HAP-1 (cell line): ENCODE measurements at places on chromosomes 11 and 22.

DNA sequence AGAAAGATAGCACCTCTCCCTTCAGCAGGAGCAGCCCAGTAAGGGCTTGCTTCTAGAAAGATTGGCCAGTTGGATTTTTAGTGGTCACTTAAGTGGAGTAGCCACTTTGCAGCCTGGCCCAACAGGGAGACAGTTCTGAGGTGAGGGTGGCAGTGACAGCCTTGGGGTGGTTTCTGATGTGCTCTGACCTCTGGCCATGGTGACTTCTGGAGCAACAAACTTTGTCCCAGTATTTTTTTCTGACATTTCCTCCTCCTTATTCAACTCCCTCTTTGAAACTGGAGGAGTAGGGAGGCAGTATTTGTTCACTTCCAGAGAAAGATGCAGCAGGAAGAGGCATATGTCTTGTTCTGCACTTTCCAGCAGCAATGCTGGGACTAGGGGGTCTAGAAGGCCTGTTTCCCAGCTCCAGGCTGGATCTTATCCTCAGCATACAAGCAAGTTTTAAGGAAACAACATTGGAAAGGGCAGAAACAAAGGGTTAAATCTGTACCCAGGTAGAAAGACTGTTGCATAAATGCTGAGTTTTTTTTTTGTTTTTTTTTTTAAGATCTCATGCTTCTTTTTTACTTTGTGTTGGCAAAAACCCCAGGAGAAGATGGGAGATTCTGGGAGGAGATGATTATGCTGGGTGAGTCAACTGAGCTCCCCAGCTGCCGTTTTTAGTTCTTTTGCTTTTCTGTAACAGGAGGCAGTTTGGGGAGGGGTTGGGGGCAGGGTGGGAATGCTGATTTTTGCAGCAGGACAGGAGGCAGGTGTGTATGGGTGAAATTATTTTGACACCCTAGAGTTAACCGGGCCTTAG lies 37.2 kb downstream of the RCOR2 start:
- no peak for DNase-seq

- DNase-seq: no peak
Observed at GRCh38 chr11:58121096-58121495, 4.2 kb downstream of the OR9I1 start.

DNA sequence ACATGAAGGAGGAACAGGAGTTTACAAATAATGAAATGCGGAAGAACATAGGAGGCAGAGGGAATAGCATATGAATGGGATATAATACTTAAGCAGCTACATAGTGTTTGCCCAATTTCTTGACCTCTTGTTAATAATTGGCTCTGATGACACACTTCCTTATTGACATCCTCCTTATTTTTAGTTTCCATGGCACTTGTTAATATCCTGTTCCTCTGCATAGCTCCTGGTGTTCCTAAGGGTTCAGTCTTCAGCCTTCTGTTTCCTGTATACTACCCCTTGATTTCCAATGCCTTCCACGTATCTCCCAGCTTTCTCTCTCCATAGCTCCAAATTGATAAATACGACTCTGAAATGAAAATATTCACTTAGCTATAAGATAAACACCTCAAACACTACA lies 663.8 kb upstream of the API5 start:
- no peak for DNase-seq

DNA sequence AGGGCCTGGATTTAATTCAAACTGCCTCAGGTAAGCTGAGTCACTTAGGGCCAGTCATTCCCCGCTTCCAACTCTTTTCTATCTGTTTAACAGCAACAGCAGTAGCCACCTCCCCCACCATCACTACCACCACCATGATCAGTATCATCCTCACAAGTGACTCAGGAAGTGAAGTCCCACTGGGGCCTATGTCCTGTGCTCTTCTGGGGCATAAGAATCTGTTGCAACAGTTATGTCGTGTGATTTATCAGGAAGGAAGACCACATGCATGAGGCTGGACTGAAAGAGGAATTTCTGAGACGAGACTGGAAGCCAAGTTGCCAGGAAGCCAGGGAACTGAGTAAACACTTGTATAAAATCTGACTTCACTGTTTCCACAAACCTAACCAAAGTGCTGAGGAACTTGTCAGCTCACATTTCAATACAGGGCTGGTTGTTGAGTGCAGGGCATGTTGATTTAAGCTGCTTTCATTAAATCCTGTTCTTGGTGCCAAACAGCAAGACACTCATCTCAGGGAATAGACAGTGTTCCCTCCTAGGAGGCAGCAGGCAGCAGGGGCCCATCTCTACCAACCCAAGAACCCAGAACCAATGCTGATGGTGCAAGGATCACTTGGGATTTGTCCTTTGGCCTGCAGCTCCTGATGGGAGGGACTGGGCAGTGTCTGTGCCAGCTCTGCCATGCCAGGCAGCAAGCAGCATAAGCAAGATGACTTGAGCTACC lies 226.7 kb upstream of the NARS2 start:
- no peak for DNase-seq

DNA sequence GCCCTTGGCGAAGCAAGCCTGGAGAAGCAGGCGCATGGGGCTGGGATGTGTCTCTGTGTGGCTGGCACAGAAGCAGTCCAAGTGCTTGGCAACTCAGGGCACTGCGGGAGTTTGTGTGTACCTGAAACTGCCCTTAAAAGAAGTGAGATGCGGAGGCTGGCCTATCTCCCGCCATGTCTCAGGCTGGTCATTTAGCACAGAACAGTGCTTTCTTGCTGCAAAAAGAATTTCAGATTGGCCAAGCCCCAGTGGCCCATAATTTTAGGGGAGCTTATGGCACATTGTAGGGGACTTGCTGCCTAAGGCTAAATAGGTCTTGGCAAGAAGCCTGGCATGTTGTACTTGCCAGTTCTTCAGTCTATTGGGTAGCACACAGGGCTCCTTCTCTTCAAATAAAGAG lies 16.4 kb downstream of the EHF start:
- no peak for DNase-seq

GRCh38 chr22:35887296-35887875 lies 141.2 kb downstream of the RBFOX2 start:
- DNase-seq: no peak

- DNase-seq: no peak
Observed at GRCh38 chr11:128840783-128841182, 26.3 kb downstream of the KCNJ1 start.

GRCh38 chr11:63251312-63251711 lies 7.9 kb upstream of the SLC22A25 start:
- no peak for DNase-seq

GRCh38 chr11:17734986-17735817 lies 621 bp downstream of the KCNC1 start:
- DNase-seq: peak; percentile 49

DNA sequence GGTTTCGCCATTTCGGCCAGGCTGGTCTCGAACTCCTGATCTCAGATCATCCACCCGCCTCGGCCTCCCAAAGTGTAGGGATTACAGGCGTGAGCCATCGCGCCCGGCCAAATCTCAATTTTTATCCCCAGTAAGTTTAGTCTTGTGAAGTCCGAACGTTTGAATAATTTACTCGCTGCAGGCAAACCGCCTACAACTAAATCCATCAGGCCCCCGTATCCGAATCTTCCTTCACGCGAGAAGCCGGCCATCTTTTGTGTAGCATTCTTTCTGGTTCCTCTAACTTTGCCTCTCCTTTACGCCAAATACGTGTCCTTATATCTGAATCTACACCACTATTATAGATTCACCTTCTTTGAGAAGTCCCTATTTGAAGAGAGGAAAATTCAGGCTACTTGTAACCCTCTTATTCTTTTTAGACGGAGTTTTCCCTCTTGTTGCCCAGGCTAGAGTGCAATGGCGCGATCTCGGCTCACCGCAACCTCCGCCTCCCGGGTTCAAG lies 581 bp upstream of the EIF3L start:
- DNase-seq: peak; percentile 21

GRCh38 chr22:31944700-31945442 lies 536 bp downstream of the YWHAH start:
- peak; percentile 56 for DNase-seq

DNA sequence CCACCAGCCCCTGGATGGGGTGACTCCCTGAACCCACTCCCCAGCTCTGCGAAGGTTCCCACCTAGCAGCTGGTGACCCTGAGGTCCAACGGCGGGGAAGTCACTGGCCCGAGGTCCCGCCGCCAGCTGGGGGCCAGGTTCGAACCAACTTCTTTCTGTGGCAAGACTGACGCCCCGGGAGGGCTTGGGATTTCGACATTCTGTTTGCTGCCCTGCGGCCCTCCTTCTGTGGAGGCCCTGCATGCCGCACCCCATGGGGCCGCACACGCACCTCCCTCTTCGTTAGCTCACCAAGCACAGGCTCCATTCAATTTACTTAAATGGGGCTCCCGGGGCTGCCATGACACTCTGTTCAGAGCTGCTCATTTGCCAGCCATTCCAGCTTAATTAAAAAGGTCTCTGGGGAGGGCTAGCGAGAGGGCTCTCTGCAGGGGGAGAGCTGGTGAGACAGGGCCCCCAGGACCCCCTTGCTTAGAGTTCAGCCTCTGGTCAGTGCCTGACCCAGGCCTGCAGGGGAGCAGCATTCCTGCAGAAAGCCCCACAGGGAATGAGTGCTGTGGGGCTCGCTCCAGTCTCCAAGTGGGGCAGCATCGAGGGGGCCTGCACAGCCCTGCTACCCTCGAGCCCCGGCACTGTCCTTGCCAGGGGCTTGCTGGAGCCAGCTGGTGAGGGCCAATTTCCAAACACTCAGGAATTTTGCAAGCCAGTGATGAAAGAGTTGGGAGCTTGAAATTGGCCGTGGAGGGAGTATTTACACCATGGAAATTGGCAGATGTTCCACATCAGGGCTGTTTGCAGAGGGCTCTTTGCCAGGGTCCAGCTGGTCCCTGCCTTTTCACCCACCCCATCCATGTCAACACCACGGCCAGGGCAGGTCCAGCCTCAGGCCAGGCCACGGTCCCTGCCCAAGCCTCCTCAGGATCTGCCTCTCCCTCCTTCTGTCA lies 80.8 kb downstream of the CACNA1I start:
- DNase-seq: no peak

GRCh38 chr22:23184764-23185113 lies 4.4 kb downstream of the BCR start:
- no peak for DNase-seq

GRCh38 chr11:72652133-72652532 lies 22.1 kb downstream of the PDE2A start:
- no peak for DNase-seq

DNA sequence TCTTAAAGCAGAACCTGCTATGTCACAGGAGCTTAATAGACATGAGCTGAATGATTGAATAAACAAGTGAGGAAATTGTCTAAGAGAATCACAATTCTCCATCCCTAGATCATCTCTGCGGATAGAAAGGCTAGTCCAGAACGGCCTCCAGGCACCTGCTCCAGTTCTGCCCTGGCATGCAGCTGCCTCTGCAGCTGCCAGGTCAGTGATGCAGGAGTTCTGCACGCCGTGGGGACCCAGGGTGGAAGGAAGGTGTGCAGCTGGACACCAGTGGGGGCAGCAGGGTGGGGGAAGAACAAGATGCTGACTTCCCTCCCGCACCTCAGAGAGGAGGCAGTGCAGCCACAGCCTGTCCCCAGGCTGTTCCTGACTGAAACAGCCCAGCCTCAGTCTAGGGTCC lies 192.1 kb upstream of the NCAM1 start:
- DNase-seq: no peak
